ENCODE measurements at places on chromosomes 4 and X.

DNA sequence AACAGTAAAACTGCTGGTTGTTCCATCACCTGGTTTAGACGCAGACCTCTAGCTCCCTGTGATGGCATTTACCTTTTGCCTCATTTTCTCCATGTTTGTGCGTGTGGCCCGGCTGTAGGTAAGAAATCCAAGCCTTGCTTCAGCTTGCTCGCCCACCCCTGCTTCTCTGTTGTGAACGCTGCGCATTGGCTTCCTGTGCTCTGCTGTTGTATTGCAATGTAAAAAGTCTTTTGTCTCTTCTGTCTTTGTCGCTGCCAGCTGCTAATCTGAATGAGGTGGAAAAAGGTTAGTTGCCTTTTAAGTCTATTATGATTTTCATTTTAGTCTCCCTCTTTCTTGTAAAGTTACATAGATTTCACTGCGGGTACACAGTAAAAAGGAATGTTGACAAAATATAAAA lies 127.3 kb upstream of the PACRGL start:
- no peak for DNase-seq

DNA sequence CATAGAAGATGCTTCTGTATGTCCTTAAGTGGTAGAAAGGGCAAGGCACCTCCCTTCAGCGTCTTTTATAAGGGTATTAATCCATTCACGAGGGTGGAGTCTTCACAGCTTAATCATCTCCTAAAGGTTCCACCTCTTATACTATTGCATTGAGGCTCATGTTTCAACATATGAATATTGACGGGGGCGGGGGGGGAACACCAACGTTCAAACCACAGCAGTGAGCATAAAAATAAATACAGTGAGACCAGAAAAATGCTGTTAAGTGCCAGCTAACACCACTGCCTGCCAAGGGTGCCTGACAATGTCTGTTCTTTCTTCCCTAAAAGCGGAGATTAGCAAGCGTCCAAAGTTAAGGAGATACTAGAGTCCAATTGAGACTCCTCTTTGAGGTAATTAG lies 323.3 kb downstream of the STK32B start:
- DNase-seq = no peak

- DNase-seq = no peak
These were observed 186.3 kb downstream of the SLC7A11 start for GRCh38 chr4:138055890-138056289.

DNA sequence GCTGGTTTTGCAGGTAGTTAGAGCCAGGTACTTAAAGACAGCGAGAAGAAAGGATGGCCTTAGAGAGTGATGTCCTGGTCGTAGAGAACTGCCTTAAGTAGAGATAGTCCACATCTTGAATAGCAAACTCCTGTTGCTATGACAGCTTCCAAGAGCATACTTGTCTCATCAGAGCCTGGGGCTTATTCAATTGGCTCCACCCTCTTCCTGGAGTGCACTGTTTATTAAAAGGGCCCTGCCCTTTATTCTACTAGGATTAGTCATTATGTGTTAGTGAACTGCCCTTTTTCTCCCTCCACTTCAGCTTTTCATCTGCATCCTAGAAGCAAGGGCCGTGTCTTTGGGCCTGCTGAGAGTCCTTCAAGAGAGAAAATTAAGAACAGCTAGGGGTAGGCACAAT lies 94.5 kb upstream of the EOLA2 start:
- no peak for DNase-seq

- no peak for DNase-seq
These were observed 82.8 kb downstream of the LIMCH1 start for GRCh38 chr4:41620594-41621256.

DNA sequence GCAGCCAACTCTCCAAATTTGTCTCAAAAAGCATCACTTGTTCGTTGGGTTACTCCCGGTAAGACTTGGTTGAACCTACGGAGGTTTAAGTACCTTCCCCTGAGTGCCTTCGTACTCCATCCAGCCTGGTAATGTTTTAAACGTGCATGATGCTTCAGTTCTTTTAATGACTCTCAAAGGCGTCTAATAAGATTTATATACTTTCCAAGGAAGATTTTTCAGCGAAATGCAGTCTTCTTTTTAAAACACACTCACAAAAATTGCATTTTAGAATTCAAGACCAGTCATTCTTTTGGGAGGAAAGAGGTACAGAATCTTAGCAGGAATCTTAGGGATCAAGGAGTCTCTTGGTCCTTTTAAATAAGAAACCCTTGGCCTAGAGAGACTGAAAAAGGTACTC lies 430 bp upstream of the TRPC3 start:
- no peak for DNase-seq

GRCh38 chr4:82036181-82036580 lies 337.6 kb downstream of the HNRNPD start:
- no peak for DNase-seq

DNA sequence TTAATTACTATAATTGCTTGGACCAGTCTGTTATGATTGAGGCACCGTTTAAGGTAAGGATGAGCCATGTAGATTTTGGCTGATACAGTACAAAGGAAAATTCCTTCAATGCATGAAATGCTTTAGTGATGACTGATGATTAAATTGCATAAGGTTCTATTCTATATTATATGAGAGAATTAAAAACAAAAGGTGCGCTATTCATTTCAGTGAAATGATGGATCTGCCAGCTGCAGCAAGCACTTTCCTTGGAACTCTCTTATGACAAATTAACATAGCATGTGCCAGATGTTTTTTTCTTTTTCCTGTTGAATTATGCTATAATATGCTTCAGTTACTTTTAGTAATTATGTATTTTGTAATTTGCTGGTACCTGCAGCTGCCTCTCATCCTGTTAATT lies 98.5 kb downstream of the JADE1 start:
- DNase-seq = no peak

GRCh38 chr4:152691761-152692160 lies 12.0 kb upstream of the TMEM154 start:
- DNase-seq = no peak

DNA sequence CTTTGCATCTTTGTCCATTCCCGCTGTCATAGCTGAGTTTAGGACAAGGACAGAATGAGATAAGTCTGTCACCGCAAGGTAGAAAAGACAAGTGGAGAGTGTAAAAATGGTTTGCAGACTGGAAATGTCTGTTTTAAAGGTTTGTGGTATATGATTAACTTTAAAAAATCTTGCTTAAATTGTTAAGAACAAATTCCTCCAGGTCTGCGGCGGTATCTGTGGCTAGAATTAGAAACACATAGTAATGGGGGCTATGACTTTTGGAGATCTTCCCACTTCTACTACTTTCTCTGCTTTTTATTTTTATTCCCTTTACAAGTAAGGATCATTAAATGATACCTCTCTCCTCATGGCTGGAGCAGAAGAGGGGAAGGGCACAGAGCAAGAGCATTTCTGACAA lies 92.2 kb downstream of the MID1IP1 start:
- DNase-seq = no peak

GRCh38 chr4:121164291-121164690 lies at the start of gene TNIP3:
Gene TNIP3, minus strand, starts transcription at chr4:121164321. Its CDS starts 196 bp downstream, at chr4:121164125.
- no peak for DNase-seq

- DNase-seq = no peak
These were observed 5.5 kb downstream of the NEUROG2 start for GRCh38 chr4:112510291-112511092.

Measured in activated CD4-positive, CD25-positive, alpha-beta regulatory T cell (primary cell).